ENCODE measurements at places on chromosomes 2 and 18.

DNA sequence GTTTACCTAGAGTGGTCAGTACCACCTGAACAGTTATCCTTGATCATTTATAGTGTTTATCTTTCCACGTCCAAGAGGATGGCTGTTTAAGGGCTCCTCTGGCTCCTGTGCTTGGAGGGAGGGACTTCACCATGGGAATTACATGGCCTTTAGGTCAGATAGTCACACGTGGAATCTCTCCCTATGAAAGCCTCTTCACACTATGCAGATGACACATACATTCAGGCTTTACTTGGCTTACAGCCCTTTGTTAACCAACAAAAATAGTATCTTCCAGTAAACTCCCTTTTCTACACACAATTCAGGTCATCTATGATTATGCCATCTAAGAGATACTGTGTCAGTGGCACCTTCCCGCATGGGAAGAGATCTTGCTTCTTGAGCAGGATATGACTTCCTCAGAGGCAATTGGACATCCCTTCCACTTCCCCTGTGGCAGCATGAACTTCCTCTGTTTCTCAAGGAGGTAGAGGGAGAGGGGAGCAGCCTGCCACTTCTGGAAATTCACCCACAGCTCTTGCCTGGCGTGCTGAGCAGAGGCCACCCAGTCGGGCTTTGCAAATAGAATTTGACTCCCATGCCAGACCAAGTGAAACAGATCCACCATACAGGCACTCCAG, 53.5 kb downstream of the COLEC12 start:
- DNase-seq = no peak

GRCh38 chr18:12238826-12239225, 15.3 kb upstream of the CIDEA start:
- DNase-seq = no peak

DNA sequence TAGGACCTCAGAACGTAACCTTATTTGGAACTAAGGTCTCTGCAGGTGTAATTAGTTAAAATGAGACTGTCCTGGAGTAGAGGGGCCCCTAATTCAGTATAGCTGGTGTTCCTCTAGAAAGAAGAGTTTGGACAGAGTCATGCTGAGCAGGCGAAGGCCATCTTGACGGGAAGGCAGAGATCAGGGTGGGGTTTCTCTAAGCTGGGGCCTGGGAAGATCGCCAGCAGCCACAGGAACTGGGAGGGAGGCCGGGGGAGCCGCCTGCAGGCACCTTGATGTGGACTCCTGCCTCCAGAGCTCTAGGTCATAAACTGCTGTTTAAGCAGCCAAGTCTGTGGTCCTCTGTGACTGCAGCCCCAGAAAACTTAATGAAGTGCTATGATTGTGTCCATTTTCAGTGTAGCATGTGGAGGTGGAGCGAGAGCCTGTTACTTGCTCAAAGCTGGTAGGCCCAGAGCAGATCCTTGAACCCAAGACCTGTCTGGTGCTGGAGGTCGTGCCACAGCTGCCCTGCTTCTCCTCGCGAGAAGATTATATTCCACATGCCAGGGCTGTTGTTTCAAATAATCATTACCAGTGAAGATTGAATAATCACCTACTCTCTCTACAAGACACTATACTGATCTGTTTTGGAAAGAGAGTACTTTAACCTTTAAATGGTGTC, 105.7 kb downstream of the TPO start:
- no peak for DNase-seq

GRCh38 chr2:120632796-120633646, 102.6 kb upstream of the GLI2 start:
- DNase-seq = no peak

GRCh38 chr2:241893265-241893664, 23.7 kb downstream of the RTP5 start:
- no peak for DNase-seq

- DNase-seq = no peak
Observed at GRCh38 chr2:205731583-205731981, 49.3 kb downstream of the NRP2 start.

- DNase-seq = no peak
Observed at GRCh38 chr2:23703583-23704385, 223.1 kb downstream of the ATAD2B start.

DNA sequence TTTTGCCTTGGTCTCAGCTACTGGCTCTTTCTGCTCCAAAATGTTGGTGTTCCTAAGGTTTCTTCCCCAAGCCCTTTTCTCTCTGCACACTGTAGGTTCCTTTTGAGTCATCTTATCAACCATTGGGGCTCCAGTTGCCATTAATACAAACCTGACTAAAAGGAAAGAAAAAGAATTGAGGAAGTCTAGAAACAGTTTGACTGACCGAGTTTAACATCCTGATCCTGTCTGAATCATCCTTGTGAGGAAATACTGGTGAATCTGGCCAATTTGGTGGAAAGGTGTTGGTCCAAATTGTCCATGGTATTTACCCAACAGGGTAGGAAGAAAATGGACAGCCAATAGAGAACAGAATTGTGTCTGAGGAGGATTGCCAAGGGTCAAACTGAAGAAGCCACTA, 38.3 kb downstream of the CRYGD start:
- no peak for DNase-seq

DNA sequence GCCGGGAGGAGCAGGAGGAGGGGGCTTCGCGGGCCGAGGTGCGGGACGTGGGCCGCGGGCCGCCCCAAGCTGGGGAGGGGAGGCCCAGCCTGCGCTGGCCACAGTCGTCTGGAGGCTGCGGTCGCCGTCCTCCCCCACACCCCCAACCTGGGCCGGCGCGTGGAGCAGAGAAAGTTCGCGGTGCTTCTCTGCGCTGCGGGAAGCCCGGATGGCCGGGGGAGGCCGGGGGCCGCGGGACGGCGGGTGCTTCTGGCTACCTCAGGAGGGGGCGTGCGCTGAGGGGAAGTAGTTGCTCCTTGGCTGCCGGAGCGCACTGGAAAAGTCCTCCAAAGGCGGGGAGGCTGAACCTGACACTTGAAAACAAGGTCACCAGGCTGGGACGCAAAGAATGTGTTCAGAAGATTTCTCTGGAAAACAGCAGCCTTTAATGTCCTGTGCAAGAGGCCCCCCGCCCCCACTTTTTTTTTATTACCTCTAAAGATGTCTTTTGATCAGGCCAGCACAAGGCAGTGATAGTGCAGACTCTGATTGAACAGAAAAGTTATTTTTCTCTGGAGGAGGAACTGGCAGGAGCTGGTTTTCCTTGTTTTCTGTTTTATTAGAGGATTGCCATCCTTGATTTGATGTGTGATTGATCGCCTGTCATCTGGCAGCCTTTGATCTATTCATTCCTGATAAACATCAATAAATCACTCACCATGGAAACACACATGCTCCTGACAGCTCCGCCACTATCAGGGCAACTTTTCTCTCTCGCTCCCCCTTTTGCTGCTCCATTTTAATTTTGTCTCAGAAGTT, 1.6 kb downstream of the TSHZ1 start:
- no peak for DNase-seq

DNA sequence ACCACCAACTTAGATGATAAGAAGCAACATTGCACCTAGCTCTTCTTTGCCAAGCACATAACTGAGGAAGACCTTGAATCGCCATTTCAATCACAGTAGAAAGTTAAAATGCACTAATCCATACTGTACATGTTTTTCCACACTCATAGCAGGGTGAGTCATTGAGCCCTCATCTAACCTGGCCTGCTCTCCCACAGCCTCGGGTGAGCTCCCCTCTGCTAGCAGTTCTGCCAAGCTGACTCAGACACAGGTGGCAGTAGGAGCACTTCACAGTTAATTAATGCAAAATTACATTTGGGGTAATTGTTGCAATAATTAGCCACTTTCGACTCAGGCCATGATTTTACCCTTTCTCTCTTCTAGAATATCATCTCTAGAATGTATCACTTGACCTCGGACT, 1632.8 kb upstream of the CELF4 start:
- no peak for DNase-seq

GRCh38 chr18:22283397-22283796, 114.0 kb downstream of the GATA6 start:
- no peak for DNase-seq

- no peak for DNase-seq
Observed at GRCh38 chr18:68532328-68532885, 182.5 kb downstream of the TMX3 start.

DNA sequence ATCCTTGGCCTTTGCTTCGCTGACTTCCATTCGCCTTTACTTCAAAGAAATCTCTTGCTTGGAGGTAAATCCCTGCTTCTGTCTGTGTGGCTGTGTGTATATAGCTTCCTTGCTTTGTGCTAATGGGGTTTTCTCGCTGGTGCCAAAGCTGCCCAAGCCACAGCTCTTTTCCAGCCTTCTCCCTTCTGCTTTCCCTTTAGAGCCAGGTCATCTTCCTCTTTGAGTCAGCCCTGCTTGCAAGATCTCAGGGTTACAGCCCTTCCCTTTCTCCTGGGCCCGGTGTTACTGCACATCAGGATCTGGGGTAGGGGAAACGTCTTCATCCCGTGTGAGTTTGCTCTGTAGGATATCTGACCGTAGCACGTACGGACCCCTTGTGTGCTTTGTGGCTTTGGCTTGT, 19.1 kb downstream of the EIF4E2 start:
- no peak for DNase-seq

- DNase-seq = no peak
Observed at GRCh38 chr2:68800027-68800401, 65.4 kb downstream of the ARHGAP25 start.

- DNase-seq = no peak
Observed at GRCh38 chr2:143148011-143148410, 18.8 kb downstream of the ARHGAP15 start.

DNA sequence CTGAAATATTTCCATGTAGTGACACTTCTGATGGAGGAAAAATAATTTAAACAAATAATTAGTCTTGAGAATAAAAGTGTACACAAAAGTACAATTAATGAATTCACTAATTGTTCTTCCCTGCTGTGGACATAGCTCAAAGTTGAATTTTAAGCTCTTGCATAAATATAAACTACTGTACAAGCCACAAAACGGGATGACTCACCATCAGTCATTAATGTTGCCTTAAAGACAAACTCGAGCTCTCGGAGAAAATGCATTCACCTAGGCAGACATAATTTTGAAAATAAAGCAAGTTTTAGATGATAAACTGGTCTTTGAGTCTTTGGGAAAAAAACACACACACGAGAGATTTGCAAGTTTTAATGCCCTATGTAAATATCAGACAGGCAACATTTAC, 436.4 kb downstream of the ZNF521 start:
- DNase-seq = no peak

DNA sequence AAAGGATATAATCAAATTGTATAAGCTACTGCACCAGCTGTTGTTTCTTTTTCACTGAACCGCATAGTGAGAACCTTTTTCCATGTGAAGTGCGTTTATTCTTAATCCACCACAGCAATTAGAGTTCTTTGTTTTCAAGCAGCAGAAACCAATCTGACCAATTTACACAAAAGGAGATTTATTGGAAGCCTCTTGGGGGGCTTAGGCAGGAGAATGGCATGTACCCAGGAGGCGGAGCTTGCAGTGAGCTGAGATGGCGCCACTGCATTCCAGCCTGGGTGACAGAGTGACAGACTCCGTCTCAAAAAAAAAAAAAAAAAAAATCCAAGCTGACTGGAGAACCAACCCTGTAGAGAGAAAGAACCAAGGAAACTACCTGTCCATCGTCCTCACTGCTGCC, 10.0 kb downstream of the ADNP2 start:
- no peak for DNase-seq

DNA sequence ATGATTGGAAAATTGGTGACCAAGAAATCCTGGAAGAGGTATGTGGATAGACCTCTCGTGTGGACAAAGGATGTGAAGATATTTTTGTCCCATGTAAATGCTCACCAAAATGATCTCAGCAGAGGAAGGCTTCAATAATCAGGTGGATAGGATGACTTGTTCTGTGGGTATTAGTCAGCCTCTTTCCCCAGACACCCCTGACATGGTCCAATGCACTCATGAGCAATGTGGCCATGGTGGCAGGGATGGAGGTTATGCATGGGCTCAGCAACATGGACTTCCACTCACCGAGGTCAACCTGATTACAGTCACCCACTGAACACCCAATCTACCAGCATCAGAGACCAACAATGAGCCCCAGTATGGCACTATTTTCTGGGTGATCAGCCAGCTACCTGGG, 20.2 kb downstream of the CHRNA1 start:
- DNase-seq = no peak

GRCh38 chr2:10875126-10875525, 36.6 kb upstream of the KCNF1 start:
- DNase-seq = no peak

DNA sequence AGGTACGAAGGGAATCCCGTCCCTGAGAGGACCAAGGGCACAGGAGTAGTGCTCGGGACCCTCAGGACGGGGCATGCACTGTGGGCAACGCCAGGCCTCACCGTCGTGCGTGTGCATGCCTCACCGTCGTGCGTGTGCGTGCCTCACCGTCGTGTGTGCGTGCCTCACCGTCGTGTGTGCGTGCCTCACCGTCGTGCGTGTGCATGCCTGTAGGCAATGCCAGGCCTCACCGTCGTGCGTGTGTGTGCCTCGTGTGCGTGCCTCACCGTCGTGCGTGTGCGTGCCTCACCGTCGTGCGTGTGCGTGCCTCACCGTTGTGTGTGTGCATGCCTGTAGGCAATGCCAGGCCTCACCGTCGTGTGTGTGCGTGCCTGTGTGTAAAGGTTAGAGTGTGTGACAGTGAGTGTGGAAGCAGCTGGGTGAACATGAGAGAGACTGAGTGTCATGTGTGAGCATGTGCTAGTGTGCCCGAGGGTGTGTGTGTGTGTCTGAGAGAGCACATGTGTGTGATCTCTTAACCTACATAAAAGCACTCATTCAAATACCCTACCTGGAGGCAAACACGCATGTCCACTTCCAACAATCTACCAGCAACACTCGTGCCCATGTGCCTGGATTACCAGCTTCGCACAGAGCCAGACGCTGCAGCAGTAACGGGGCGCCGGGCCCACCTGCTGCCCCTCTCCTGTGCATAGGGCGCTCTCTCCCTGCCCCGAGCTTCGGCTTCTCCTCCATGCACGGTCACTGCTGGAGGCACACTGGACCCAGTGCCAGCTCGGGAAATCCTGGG, 36.3 kb downstream of the ZNF516 start:
- DNase-seq = no peak

DNA sequence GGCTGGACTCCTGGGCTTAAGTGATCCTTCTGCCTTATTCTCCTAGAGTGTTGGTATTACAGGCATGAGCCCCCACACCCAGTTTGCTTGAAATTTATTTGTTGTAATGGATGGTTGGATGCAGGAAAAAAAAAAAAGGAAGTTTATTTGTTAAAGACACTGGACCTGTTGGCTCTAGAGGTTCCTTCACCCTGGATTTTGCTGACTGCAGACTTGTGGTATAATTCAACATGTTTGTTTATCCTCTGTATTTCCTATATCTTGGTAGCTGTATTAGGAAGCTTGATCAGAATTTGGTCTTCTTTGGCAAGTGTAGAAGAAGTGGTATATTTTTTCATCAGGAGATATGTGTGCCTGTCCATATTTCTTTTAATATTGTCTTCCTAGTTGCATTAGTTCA, 138.7 kb downstream of the LDLRAD4 start:
- DNase-seq = no peak

DNA sequence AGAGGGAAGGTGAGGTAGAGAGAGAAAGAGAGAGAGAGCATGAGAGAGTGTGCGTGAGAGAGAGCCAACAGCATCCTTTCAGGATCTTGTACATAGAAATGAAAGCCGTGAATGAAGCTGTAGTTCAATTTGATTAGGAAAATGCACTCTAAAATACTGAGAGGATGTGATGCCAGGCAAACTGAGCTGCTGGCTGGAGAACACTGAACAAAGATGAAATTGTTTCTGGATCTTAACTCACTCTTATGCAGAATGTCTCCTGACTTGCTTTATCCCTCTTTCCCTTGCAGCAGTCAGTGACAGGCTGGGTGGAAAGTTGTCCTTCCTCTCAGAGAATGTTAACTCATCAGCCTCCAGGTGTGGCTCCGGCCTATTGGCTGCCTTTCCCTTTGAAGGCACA, 10.7 kb downstream of the LYPD1 start:
- no peak for DNase-seq

Data from tibial nerve (tissue), 4 donors.